ENCODE measurements at places on chromosomes 2 and 18. TPM values are rescaled to one million over a fixed set of nuclear protein-coding genes. Genes with fewer than 3 reads are reported as not detected.

TMEFF2 gene
- total RNA-seq = not detected

FSIP2 gene
- 0.28 TPM for total RNA-seq

SKOR2 gene
- 0.14 TPM for total RNA-seq

ARID5A gene
- 191 TPM for total RNA-seq

GGCX gene
- 22.2 TPM for total RNA-seq

RBM44 gene
- total RNA-seq = 1.4 TPM

LHCGR gene
- not detected for total RNA-seq

ZNF892 gene
- total RNA-seq = 3.2 TPM

C2orf66 gene
- total RNA-seq = 0.25 TPM

TUBB8B gene
- not detected for total RNA-seq

EML6 gene
- 0.30 TPM for total RNA-seq

TANK gene
- 59.7 TPM for total RNA-seq

IMPA2 gene
- total RNA-seq = 23.5 TPM

NT5C1B gene
- total RNA-seq = not detected

PKP4 gene
- 58.4 TPM for total RNA-seq

HOXD12 gene
- not detected for total RNA-seq

DNA sequence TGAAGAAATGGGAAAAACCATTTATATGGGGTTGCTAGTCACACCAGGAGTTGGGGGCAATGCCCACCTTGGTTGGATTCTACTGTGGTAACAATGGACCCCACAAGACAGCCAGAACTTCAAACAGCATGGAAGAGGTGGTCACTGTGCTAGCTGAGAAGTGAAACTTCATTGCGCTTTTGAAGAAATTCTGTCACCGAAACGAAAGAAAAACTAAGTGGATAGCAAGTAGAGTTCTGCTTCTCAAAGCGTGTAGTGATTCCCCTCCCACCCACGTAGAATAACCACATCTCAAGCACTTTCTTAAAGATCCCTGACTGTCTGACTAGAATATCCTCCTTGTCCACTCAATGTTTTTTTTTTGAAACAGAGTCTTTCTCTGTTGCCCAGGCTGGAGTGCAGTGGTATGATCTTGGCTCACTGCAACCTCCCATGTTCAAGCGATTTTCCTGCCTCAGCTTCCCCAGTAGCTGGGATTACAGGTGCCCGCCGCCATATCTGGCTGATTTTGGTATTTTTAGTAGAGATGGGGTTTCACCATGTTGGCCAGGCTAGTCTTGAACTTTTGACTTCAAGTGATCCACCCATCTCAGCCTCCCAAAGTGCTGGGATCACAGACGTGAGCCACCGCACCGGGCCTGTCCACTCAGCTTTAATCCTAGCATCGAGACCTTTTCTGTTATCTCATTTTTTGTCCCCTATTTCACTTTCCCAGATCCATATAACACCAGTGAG is 30.1 kb upstream of the CCL20 start:
- DNase-seq = peak; percentile 21

DNA sequence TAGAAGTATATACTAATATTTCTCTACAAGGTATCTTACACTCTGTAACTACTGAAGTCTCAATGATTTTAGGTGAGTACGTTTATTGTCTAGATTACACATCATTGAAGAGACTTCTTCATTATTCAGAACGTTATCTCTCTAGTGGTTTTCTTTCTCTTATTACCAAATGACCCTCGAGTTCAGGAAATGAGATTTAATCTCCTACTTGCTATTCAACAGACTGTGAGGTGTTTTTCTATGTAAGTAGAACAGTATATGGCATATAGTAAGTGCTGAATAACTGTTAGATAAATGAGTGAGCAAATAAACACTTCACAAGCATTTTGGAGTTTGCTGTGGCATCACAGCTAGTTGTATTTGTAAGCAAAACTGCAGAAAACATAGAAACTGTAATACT is 947.2 kb upstream of the SLC39A10 start:
- DNase-seq = no peak

- no peak for DNase-seq
These were observed 325.5 kb downstream of the AGPS start for GRCh38 chr2:177717831-177718618.

GRCh38 chr2:134504586-134505336 is 214.0 kb downstream of the TMEM163 start:
- no peak for DNase-seq

DNA sequence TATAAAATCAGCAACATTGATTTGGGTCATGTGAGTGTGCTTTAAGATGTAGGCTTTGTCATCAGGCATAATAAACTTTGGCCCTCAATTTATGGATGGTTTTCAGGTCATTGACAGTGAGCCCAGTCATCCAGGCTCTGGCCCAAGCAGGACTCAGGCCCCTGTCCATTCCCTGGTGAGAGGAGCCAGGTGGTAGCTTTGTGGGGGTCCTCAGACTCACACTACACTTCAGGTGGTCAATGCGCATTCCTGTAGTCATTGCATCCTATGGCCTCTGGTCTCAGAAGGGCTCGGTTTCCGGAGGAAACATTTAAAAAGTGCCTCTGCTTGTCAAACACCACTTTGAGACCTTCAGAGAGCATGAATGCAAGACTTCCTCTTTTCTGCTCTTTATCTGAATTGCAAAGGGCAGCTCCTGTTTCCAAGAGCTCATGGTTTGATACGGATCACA is 20.2 kb downstream of the LGALSL start:
- DNase-seq = no peak

DNA sequence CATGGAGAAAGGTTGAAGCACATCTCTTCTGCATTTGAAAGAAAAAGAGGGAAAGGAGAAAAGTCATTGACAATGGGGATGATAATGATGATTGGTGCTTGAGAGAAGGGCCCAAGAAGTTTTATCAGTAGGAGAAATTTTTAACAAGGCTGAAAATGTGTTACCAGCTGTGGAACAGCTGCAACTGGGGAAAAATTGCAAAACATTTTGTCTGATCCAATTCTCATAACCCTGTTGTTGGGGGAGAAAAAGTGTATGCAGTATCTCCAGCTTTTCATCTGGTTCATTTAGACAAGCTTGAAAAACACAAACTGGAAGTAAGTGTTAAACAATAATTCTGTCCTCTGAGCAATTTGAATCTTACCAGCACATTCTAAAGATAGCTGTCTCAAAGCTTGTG is 92.7 kb downstream of the CSRNP3 start:
- no peak for DNase-seq

DNA sequence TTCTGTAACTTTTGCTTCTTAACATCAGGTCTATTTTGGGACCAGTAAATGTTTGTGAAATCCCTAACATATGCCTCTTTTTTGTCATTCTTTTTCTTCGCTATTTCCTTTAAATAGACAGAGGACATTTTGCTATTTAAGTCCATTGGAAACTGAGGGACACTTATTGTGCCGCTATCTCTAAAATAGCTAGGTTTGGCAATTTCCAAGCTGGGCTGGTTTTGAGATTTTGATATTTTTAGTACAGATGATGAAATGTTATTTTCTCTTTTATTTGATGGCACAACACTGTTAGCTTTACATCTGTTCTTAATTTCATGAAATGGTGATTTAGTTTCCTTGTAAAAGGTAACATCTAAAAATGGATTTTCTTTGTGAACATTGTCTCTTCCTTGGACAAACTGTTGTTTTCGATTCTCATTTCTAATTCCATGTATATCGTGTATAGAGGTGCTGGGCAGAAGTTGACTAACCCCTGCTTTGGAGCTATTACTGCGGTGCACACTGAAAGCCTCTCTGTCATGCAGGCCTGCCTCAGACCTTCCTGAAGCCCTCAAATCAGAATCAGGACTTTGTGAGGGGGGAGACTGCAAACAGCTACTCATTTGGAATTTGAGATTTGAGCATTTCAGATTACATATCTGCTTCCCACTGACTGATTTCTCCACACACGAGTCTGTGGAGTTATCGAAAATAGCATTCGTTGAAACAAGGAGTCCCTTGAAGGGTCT is 594 bp downstream of the RAD51AP2 start:
- no peak for DNase-seq

GRCh38 chr2:235734168-235734567 is 240.3 kb downstream of the AGAP1 start:
- no peak for DNase-seq

DNA sequence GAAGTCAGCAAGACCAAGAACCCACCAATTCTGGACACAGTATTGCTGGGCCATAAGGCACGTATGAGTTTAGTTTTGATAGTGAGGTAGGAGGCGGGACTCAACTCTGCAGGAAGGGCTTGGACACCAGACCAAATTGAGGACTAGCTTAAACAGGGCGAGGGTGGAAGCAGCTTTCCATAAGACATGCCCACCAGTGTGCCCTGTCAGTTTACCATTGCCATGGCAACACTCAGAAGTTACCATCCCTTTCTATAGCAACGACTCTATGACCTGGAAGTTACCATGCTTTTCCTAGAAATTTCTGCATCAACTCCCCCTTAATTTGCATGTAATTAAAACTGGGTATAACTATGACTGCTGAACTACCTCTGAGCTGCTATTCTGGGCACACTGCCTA is 2.8 kb downstream of the M1AP start:
- no peak for DNase-seq

GRCh38 chr2:176626796-176627195 is 357.6 kb downstream of the MTX2 start:
- DNase-seq = no peak

DNA sequence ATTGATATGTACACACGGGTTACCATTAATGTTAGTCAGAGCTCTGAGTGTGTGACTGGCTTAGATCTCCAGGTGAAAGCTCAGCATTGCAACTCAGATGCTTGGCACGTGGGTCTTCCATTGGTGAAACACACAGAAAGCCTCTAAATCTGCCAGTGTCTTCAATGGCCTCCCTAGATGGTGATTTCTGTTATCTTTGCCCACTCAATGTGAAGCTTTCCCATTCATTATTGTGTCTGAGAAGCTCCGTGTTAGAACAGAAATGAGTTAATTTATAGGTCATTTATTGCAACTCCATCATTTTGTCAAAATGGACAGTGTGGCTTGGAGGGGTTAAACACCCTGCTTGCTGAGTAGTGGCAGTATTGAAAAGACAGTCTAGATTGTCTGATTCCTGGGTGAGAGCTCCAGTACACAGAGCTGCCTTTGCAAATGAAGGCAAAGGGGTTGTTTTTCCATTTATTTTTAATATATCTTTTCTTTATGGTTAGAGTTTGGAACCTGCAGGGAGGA is 64.7 kb upstream of the GCFC2 start:
- no peak for DNase-seq

DNA sequence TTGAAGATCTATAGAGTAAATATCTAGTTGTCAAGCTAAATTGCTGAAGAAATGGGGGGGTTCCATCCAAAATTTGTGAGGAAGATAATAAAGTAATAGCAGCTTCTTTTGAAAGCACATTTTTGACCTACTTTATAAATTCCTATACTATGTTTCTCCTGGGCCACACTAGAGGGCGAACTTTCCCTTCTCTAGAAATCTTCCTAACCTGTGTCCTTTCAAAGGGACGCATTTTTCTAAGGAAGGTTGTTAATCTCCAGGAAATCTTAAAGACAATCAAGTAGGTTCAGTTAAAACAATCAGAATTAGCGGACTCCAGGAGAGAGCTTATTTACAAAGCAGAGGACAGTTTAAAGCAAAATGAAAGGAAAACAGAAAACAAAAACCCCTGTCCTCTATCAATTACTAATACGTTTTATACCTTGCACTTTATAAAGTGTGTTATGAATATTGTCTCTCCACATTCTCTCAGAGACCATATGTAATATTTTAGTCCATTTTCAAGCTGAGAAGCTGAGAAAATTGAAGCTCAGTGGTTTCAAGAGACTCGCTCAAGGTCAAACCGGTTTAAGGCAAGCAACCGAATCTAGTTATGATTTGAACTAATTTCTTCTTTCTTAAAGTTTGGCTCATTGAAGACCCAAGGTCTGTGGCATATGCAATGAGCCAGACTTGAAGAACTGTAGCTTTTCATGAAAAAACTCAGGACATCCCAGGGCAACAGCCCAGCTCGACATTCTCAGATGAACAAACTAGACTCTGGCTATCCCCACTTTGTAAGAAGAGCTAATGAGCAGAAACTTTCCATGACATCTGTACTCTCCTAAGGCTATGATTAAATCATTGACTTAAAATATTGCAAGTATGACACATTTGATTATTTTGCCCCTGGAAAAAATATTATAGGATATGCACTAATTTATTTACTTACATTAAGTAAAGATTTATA is 273.6 kb downstream of the PAX3 start:
- DNase-seq = no peak

- no peak for DNase-seq
These were observed 652.5 kb upstream of the FAM98A start for GRCh38 chr2:34251578-34251977.

DNA sequence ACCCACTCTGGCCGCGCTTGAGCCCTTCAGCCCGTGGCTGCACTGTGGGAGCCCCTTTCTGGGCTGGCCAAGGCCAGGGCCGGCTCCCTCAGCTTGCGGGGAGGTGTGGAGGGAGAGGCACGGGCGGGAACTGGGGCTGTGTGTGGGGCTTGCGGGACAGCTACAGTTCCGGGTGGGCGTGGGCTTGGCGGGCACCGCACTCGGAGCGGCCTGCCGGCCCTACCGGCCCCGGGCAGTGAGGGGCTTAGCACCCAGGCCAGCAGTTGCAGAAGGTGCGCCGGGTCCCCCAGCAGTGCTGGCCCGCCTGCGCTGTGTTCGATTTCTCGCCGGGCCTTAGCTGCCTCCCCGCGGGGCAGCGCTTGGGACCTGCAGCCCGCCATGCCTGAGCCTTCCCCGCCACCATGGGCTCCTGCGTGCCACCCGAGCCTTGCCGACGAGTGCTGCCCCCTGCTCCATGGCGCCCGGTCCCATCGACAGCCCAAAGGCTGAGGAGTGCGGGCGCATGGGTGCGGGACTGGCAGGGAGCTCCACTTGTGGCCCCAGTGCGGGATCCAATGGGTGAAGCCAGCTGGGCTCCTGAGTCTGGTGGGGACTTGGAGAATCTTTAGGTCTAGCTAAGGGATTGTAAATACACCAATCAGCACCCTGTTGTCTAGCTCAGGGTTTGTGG is 173.7 kb upstream of the FIGN start:
- DNase-seq = no peak

GRCh38 chr18:36851202-36851590 is 22.3 kb downstream of the KIAA1328 start:
- DNase-seq = no peak

GRCh38 chr2:174787487-174788205 is 23.4 kb upstream of the CHRNA1 start:
- peak; percentile 25 for DNase-seq

- DNase-seq = no peak
These were observed 70.2 kb downstream of the TPGS2 start for GRCh38 chr18:36758623-36759022.

GRCh38 chr2:160332318-160332717 is 132.2 kb upstream of the ITGB6 start:
- peak; percentile 32 for DNase-seq
